ENCODE measurements at places on chromosomes 2 and 18.
A peak's percentile ranks its signal among the peaks of the same experiment; 100 is the strongest.

- no peak for DNase-seq
Measured at GRCh38 chr2:74219846-74220486, 21.6 kb downstream of the MTHFD2 start.

GRCh38 chr2:152569186-152569585 is 148.1 kb downstream of the PRPF40A start:
- no peak for DNase-seq

DNA sequence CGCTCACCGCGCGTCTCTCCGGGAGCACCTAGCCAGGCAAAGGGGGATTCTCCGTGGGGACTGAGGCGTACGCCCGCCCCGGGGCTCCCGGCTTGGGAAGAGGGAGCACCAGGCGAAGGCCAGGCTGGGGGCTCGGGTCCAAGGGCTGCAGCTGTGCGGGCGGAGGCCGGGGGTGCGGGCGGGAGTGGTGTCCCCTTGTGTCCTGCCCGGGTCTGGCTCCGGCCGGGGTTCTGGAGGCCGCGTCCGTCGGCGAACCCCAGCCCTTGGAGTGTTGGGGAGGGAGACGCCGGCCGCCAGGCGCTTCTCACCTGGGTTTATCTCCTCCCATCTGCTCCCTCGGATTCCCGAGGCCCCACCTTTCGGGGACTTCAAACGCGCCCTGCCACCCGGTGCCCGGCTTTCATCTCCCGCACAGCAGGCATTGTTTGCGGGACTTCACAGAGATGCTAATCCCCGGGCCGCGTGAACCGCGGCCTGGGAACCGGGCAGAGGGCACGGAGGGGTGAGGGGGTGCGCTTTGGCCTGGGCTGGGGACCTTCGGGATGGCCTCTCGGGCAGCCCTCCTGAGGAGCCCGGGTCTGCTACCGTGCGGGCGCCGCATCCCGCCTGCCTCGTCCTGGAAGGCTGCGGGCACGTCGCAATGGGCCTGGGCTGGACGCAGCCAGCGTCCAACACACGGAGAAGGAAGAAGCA is 5.0 kb upstream of the GBX2 start:
- no peak for DNase-seq

DNA sequence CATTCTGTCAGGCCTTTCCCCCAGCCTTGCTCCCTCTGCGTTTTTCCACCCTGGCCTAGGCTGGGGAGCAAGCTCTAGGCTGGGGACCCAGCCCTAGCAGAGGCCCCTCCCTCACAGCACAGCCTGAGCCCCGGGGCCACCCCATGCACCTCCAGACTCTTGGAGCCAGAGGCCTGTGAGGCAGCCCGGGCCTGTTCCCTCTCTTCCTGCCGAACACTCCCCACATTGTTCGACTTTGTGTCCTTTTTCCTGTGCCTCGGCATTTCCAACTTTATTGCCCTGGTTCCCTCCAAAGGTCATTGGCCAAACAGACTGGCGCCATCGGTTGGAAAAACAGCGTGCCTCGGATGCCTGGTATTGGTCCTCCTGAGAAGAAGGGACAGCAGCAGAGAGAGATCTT is 79.7 kb downstream of the HS1BP3 start:
- no peak for DNase-seq

- DNase-seq, result no peak
Measured at GRCh38 chr2:180607514-180608049, 372.8 kb upstream of the UBE2E3 start.

- peak; percentile 40 for DNase-seq
Measured at GRCh38 chr2:134367213-134367612, 113.3 kb downstream of the MGAT5 start.

DNA sequence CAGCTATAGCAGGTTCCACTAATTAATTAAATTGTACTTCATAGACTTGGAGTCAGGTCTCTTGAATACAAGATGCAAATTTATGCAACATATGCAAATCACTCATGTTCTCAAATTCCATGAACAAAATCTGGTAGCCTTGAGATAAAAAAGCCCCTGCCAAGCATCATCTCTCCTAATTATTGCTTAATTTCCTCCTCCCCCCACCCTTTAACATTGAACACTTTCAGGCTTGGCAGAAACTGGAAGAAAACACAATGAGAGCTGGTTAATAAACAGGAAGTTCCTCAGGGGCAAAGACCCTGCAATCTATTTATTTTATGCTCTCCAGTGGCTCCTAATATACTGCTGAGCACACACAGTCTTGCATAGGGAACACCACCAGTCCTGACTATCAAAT is 35.6 kb upstream of the ACVR1 start:
- no peak for DNase-seq

DNA sequence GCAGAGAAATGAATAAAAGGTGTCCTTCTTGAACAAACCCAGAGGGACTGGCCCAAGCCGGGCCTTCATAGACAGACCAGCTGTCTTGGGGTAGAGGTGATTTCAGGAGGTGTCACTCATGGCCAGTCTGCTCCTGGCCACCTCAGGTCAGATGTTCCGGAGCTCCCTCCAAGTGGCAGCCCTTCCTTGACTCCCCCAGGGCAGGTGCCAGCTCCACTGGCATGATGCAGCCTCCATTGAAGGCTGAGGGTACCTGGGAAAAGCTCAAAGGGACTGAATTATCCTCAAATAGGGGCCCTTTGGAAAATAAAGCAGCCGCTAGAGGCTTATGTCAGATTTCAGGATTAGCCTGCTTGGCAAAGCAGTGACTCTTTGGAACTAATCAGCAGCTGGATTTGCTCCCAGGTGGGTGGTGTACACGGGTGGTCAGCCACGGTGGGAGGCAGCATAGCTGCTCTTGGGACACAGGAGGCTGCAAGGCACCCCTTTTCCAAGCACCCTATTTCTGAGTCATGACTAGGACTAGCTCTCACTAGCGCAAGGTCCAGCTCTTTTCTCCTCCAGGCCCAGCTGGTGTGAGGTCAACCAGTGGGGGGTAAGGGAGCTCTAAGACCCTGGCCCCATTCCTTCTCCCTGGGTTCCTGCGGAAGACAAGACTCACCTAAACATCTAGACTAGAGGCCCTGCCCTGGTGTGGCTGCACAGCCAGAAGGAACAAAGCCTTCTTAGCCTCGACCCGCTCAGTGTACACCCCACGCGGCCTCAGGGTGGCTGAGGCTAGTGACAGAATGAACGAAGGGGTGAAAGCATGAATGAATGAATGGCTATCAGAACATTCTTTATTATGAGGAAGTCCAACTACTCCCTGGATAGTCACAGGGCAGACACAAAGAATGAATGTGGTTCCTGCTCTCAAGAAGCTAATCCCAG is 29.3 kb downstream of the HS1BP3 start:
- DNase-seq, result no peak

DNA sequence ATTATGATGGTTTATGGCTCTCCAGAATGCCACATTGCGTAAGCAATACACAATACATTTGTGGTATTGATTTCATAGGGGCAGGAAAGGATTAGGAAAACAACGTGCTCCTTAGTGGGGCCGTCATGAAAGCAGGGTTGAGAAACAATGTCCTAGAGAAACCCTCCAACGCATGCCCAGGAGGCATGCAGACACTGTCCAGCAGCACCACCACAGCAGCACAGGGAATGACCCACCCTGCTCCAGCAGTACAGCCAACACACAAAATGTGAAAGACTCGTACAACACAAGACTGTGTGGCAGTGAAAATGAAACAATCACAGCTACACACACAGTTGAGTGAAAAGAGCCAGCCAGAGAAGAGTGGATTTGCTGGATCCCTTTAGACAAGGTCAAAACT is 66.3 kb downstream of the FAM168B start:
- no peak for DNase-seq

GRCh38 chr2:108924580-108925251 is 64.3 kb downstream of the EDAR start:
- no peak for DNase-seq

GRCh38 chr2:236703373-236703709 is 133.7 kb downstream of the ACKR3 start:
- no peak for DNase-seq

GRCh38 chr2:216082117-216082711 is 495 bp downstream of the TMEM169 start:
- DNase-seq, result no peak

GRCh38 chr18:63271881-63272299 is 47.7 kb downstream of the BCL2 start:
- DNase-seq, result no peak

- DNase-seq, result peak; percentile 76
Measured at GRCh38 chr18:56168049-56168781, 470.2 kb downstream of the TXNL1 start.

- no peak for DNase-seq
Measured at GRCh38 chr2:73877071-73877802, 15.6 kb upstream of the ACTG2 start.

- DNase-seq, result no peak
Measured at GRCh38 chr2:206873423-206873822, 65.9 kb upstream of the CPO start.

DNA sequence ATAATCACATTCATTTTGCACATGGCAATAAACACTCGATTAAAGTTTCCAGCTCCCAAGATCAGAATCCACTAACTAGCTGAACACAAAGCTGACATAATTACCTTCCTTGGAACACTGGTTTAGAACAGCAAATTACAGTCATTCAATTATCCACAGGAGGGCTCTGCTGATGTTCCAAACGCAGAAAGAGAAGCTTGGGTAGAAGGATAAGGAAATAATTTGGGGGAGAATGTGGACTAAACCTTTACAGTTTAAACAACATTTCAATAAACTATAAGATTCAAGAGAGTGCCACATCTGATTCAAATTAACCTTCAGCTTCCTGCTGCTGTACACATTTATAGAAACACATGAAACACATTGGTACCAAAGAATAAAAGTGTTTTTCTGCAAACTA is 67.8 kb upstream of the ARL4C start:
- DNase-seq, result peak; percentile 77

- no peak for DNase-seq
Measured at GRCh38 chr2:12341920-12342319, 374.8 kb upstream of the TRIB2 start.

DNA sequence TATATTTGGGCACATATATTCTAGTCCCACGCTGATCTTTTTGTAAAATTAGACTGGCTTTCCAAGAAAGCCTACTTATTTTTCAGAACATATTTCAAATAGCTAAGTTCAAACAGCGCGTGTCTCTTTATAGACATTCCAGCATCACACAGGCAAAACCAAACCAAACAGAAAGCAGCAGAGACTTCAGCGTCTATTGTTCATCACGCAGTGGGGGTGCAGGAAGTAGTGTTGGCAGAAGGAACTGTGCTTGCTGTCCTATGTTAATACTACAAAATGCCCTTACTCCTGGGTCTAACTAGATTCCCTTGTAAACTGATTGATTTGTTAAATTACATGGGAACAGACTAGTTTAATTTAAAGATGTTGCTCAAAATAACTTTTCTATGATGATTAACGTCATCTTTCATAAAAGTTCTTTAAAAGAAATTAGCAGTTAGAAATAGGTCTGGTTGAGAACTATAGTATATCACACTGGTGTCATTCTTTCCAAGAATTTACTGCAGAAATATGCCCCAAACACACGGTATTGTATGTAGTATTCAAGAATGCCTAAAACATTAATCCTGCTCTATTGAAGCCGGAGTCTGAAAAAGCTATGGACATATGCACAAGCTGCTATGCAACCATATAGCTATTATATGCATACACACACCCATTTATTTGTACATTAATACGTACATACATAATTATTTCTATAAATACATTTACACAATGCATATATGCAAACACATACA is 436.3 kb downstream of the CBLN2 start:
- DNase-seq, result peak; percentile 2

DNA sequence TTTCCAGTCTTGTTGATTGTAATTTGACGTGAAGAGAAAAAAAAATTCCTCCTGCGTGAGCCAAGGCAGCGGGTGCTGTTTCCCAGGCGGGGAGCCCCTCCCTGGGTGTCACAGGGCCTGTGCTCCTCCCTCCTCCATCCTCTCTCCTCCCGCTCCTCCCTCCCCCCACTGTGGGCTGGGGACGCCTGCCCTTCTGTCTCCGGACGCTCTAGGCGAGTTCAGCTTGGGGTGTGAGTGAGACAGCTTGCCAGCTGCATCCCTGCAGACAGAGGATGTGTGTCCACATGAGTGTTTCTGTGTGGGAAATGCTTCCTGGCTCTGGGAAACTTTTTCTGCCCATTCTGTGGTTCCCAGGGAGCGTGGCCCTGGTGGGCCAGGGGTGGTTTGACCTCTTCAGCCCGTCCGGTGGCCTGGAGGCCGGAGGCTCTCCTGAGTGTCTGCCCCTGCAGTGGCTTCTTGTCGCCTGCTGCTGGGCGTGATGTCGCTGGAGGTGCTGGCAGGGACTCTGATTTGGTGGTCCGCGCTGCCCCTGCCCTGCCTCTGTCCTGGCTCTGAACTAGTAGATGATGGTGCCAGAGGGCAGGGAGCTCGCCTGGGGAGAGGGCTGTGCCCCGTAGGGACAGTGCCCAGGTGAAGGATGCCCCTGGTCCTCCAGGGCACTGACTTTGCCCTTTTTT is 96.4 kb downstream of the USP40 start:
- no peak for DNase-seq

GRCh38 chr2:109304731-109305470 is 175.9 kb downstream of the SH3RF3 start:
- DNase-seq, result no peak

- DNase-seq, result peak; percentile 59
Measured at GRCh38 chr18:39434223-39434920, 1868.8 kb upstream of the CELF4 start.

DNA sequence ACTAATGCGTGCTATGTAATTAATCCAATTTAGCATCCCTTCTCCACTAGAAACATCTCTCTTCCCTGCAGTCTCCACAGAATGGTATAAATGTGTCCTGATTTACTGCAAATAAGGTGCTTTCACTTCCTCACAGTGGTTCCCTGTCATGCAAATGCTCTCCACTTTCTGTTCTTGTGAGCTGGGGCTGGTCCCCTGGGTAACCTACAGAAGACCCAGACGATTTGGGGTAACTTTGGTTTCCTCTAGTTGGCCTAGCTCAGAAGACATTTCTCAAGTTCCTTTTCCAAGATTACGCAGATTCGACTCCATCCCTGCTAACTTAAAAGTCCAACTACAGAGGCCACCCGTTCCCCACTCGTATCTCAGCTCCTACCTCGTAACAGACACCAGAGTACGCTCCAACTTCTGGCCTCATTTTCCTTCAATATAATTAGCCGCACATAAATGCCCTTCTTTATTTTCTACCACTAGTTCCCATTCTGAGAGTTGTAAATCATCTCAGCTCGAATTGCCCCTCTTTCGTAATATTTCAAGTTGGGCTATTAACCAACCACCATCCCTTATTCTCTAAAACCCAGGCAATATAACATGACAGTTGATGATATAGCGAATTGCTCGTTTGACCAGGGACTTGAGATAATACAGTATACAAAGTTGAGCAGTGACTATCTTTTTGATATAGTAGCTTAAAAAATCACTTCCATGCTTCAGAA is 28.8 kb upstream of the NEDD4L start:
- no peak for DNase-seq

- DNase-seq, result no peak
Measured at GRCh38 chr2:102081606-102082005, 60.9 kb upstream of the IL1R1 start.

GRCh38 chr2:177753682-177754491 is 318.7 kb downstream of the PDE11A start:
- DNase-seq, result peak; percentile 92
